Activated CD8-positive, alpha-beta T cell treated with anti-CD3 and anti-CD28 coated beads, Interleukin-2, amount 10 ng/mL, durations not matched to agents 7 days and 5 days (primary cell): ENCODE measurements at places on chromosomes 6 and 20. TPM values are rescaled to one million over a fixed set of nuclear protein-coding genes. Genes with fewer than 3 reads are reported as not detected.

The COL21A1 gene
- not detected for total RNA-seq

The CCDC170 gene
- total RNA-seq = not detected

The ZSCAN31 gene
- 0.78 TPM for total RNA-seq

The ROMO1 gene
- total RNA-seq = 143 TPM

The FGD2 gene
- total RNA-seq = 12.1 TPM

The APOBEC2 gene
- total RNA-seq = not detected

The ARG1 gene
- not detected for total RNA-seq

The HS3ST5 gene
- total RNA-seq = not detected

The BMP7 gene
- total RNA-seq = not detected

The C6orf62 gene
- 121 TPM for total RNA-seq

The GABRR1 gene
- total RNA-seq = not detected

The STMND1 gene
- total RNA-seq = not detected

The SLC17A3 gene
- total RNA-seq = 0.55 TPM

The HIVEP2 gene
- 22.8 TPM for total RNA-seq

The B3GAT2 gene
- total RNA-seq = 0.05 TPM

The LAMA2 gene
- total RNA-seq = not detected

The PNLDC1 gene
- total RNA-seq = 0.57 TPM

The IMPG1 gene
- total RNA-seq = not detected

The CARMIL1 gene
- 4.6 TPM for total RNA-seq

The HSPA12B gene
- total RNA-seq = not detected

The FKBP5 gene
- 78.7 TPM for total RNA-seq

The SNAP25 gene
- total RNA-seq = not detected

The UNC93A gene
- total RNA-seq = not detected

The SLC17A1 gene
- total RNA-seq = not detected

The TGM6 gene
- not detected for total RNA-seq

The PAK5 gene
- total RNA-seq = not detected

The PNPLA1 gene
- not detected for total RNA-seq

The ENPP4 gene
- total RNA-seq = 4.9 TPM

The TRDN gene
- not detected for total RNA-seq

The CEP57L1 gene
- total RNA-seq = 25.3 TPM
